ENCODE measurements at places on chromosomes 16 and 17.

GRCh38 chr16:70470141-70470926 is 15.9 kb downstream of the FCSK start:
- no peak for DNase-seq

DNA sequence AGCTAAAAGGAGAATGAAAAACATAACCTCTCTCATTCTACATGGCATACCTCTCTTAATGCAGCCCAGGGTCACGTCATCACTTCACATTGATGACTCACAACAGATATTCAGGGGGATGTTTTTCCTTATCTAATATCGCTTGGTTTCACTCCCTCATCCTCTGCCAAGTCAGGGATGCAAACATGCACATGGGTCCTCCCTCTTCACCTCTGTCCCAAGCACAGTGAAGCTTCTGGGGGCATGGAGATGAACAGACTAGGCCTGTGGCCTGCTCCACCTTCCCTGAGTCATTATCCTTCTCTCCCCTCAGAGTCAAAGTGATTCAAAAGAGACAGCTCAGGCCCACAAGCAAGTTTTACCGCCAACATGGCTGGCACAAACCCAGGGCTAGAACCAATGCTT is 2.3 kb upstream of the MT2A start:
- DNase-seq: no peak

GRCh38 chr17:16928406-16929034 is 43.4 kb downstream of the TNFRSF13B start:
- no peak for DNase-seq

GRCh38 chr17:61459142-61459809 is 7.1 kb downstream of the TBX4 start:
- DNase-seq: no peak

DNA sequence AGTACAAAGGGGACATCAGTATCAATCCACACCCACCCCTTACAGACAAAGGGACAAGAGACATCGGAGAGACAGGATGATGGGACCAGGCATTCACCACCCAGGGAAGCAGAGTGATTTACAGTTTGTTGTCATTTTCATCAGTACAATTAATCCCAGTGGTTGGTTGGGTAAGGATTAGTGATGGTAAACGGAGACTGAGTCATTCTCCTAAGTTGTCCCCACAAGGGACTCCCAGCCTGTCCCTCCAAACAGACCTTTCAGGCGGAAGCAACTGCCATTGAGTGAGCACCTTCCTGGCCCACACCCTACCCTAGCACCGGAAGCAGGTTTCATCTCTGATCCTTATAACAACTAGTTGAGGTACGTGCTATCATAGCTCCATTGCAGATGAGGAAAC is 11.2 kb downstream of the PPL start:
- no peak for DNase-seq

DNA sequence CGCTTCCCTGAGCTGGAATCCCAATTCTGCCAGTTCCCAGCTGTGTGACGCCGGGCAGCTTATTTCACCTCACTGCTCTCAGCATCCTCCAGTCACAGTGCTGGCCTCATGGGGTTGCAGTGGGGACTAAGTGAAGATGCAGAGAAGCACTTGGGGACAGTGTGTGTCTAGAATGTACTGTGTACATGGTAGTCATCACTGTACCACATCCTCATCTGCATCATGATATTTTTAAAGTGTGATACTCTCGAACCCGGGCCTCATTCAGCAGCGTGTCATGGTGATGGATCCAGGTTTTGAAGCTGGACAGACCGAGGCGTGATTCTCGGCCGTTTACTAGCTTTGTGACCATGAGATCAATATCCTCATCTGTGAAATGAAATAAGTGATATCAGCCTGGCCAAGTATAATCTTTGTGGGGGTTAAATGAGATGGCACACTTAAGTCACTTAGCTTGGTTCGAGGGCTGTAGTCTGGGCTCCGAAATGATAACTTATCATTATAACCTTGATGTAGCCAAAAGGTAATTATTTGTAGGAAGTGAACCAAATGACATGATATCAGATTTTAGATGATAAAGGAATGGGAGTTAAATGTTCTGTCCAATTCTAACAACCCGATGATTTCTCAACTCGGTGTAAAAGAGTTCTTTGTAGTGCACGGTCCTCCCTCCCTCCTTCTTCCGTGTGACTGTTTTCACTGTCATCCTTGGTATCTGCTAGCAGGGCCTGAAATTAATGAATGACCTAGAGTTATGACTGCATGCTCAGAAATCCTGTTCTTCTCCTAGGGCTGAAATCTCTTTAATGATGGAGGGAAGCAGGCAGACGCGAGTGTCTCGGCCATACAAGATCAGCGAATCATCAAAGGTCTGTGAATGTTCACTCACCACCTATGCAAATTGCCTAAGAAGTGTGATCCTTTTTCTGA is 2.0 kb downstream of the KLHL36 start:
- no peak for DNase-seq

DNA sequence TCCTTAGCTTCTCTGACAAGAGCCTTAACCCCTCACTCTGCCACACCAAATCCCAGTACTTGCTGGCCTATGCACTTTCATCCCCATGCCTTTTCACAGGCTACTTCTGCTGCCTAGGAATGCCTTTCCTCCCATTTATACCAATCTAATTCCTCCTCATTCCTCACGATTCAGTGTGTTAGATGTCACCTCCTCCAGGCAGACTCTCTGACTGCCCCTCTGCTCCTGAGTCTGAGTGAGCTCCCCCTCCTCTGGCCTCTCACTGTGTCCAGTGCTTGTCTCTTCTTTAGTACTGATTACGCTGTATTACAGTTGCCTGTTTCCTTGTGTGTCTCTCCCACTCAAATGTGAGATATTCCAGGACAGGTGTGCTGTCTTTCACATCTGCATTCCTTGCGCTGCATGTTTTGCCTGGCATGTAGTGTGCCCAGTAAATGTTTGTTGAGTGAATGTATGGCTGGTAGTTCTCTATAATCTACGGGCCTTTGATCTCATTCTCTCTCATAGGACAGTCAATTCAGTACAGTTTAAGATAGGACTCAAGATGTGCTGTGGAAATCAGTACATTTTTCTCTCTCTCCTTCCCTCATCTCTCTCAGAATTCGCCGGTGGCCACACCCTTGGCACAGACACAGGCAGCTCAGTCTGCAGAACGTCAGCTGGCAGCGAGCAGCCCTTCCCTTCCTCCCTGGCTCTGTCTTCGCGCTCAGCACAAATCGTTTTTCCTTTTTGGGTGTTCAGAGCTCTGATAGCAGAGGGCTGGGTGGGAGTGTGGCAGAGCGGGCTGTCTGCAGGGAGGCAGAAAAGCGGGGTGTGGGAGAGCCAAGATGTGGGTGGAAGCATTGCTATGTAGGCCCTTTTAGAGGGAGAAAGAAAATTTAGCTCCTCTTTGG is 18.5 kb downstream of the ARL4D start:
- DNase-seq: no peak

DNA sequence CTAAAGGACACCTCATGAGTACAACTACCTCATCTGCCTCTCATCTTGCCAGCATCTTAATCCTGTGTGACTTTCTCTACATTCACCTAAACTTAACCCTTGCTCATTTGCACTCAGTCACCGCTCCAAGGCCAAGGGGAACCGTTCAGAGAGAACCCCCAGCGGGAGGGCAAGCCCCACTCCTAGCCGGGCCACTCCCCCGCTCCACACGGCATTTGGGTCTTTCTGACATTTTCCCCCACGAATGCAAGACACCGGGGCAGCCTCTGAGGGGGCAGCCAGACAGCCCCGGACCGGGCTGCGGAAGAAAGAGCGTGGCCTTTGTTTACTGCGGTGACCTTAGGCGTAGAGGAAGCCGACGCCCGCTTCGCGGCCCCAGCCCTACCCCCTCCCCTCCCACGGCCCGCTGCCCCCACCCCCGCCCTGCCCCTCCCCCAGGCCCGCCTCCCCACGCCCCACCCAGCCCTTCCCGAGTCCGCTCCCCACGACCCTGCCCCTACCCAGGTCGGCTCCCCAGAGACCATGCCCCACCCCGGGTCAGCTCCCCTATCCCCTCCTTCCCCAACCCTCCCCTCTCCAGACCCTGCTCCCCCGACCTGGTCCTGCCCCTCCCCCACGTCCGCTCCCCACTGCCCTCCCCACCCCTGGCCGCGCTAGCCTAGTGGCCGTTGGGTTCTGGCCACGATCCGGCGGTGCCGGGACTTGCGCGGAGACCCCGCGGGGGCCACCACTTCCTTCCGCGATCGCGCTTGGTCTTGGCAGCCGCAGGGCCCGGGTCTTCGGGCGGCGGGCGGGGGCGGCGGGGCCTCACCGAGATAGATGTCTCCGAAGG is 789 bp downstream of the CSNK1D start:
- DNase-seq: no peak

GRCh38 chr16:31880322-31880979 is 6.8 kb downstream of the ZNF267 start:
- DNase-seq: no peak

DNA sequence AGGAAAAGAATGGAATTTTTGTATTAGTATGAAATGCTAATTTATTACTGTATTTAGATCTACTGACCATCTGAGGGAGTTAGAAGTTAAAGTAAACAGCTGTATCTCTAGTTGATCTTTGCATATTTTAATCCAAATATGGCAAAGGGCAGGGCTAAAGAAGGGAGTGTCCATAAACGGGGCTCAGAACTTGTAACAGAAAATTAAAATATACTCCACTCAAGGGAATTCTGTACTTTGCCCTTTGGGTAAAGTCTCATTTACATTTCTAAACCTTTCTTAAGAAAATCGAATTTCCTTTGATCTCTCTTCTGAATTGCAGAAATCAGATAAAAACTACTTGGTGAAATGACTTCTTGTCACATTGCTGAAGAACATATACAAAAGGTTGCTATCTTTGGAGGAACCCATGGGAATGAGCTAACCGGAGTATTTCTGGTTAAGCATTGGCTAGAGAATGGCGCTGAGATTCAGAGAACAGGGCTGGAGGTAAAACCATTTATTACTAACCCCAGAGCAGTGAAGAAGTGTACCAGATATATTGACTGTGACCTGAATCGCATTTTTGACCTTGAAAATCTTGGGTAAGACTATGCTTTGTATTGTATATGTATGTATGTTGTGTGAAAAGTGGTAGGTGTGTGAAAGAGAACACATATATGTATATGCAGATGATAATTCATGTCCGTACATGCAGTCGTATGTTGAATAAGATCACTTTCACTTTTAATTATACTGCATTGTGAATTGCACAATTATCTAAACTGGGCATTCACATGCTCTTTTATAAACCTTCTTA is at the start of gene ASPA:
Gene ASPA, plus strand, starts transcription at position 186 of the 799 bp plus-strand sequence. Its CDS starts 163 bp downstream, at position 349.
- DNase-seq: no peak

GRCh38 chr16:71969353-71969752 is 30.8 kb downstream of the PKD1L3 start:
- no peak for DNase-seq

DNA sequence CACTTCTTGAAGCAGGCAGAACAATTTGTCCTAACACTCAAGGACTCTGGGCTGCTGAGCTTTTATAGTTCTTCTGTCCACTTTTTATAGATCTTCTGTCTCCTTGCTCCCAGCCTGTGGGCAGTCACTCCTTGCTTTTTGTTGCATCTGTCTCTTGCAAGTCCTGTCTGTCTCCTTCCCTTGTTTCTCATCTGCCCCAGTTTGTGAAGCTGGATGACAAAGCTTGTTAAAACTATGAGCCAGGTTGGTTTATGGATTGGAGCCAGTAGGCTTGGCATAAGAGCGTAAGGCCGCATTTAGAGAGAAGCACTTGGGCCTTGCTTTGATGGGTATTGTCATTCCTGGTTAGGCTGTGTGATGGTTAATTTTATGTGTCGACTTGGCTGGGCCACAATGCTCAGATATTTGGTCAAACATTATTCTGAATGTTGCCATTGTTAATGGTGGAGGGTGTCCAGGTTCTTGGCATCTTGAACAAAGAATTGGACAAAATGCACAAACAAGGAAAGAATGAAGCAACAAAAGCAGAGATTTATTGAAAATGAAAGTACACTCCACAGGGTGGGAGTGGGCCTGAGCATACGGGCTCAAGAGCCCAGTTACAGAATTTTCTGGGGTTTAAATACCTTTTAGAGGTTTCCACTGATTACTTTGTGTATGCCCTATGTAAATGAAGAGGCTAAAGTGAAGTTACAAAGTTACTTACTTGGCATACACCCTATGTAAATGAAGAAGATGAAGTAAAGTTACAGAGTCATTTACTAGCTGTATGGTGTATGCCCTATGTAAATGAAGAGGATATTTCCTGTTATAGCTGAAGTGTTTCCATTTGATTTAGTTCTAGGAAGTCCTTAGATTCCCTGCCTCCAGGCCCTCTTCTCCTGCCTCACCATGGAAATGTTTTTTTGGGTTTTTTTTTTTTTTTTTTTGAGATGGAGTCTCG is 8.0 kb upstream of the CPPED1 start:
- DNase-seq: no peak
